ENCODE measurements at places on chromosomes 2 and 18.
A peak's percentile ranks its signal among the peaks of the same experiment; 100 is the strongest.

GRCh38 chr2:1698188-1698945, 45.9 kb downstream of the PXDN start:
- DNase-seq = no peak

DNA sequence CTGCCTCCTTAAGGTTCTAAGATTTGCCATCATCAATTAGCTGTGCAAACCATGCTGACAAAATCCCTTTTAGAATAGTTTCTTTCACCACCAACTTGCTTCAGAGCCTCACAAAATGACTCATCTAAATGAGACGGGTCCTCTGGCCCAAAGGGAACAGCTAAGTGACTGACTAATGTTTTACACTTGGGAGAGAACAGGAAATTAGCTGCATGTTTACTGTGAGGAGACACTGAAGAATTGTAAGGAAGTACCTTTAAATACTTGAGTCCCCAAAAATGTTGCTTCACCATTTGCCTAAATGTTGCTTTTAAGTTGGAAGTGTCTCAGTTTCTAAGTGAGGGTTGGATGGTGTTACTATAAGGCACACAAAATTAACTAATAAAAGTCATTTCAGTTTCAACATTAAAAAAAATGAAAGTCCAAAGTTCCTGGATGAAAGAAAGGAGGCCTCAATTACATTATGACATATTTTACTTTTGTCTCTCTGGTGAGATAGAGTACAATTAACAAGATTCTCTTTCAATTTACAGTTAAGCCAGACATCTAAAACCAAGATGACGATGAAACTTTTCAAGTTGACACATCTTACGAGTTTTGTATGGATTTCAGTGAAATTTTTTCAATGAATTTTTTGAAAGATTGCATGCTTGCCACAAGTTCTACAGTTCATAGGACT, 229.1 kb upstream of the FN1 start:
- peak; percentile 96 for DNase-seq

DNA sequence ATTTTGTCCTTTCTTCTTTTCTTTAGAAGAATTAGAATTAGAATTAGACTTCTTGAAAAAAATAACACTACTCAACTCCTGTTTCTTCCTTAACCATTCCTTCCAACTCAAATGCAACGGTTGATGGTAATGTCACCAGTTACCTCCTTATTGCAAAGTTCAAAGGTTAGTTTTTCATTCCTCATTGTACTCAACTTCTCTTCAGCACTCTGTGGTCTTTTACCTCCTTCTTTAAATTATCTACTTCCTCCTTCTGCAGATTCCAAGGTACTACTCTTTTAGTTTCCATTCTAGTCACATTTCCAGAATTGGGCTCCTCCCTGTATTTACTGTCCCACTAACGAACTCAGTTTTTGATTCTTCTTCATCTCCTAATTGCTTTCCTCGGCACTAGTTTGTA, 700.7 kb downstream of the SATB2 start:
- DNase-seq = no peak

- no peak for DNase-seq
Observed at GRCh38 chr2:159375241-159375640, 88.7 kb upstream of the WDSUB1 start.

DNA sequence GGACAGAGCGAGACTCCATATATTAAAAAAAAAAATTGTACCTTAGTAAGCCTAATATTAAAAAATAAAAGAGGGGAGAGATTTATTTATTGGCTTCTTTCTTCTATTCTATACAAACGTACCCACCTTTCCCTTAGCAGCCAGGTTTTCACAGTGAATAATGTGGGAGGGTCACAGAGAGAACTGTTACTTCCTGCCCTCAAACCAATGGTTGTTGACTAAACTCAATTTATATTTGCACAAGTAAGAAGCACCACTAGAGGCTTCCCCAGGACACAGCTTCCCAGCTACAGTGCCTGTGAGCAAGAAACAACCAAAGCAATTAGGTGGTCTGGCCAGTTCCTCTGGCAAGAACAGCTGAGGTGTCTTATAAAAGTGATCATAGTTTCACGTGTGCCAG, 28.9 kb upstream of the GALR1 start:
- DNase-seq = no peak

- peak; percentile 93 for DNase-seq
Observed at GRCh38 chr2:46329803-46330775, 32.9 kb downstream of the EPAS1 start.

DNA sequence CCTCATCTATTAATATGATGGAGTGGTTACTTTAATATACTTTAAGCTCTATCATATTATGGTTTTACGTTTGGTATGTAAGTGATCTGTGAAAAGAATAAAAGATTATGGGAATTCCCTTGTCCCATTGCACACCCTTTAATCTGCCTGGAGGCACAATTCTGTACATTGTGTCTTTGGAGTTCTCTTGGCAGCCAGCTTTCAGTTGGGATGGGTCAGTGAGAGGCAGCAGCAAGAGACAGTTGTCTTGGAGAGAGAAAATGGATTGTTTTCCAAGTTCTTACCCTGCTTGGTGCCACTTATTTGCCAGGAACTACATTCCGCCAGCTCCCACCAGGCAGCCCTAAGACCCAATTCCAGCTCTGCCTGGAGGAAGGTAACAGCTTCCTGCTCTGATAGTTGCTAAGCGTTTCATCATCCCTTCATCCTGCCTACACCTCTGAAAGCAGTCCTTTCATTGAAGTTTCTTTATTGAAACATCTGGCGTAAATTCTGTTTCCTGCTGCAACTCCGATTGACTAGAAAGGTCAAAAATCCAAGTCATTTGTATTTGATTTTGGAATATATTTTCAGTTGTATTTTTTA, 365.2 kb downstream of the AKAIN1 start:
- no peak for DNase-seq

DNA sequence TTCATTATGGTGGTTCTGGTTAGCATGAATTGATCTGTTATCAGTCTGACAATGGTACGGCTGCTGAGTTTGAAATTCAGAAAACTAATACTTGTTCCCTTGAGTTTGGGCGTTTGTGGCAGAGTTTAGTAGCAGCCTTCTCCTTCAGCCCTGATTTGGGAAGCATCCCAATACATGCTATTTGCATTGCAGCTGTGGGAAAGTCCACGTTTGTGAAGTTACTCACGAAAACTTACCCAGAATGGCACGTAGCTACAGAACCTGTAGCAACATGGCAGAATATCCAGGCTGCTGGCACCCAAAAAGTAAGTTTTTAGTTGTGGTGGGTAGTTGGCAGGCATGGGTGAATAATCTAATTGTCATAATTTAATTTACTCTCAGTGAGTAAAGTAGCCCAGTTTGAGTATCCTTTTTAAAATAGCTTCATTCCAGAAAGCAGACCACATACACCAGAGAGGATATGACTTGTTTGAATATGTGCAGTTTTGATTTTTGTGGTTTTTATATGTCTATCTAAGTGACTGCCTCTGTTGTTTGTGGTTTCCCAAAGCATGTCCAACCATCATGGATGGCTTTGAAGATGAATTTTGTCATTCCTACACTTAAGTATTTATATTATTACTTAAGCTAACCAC, 12.2 kb downstream of the DGUOK start:
- no peak for DNase-seq

GRCh38 chr2:235343156-235343774, 150.6 kb upstream of the AGAP1 start:
- no peak for DNase-seq

- no peak for DNase-seq
Observed at GRCh38 chr2:232894746-232895145, 24.7 kb downstream of the SNORC start.

DNA sequence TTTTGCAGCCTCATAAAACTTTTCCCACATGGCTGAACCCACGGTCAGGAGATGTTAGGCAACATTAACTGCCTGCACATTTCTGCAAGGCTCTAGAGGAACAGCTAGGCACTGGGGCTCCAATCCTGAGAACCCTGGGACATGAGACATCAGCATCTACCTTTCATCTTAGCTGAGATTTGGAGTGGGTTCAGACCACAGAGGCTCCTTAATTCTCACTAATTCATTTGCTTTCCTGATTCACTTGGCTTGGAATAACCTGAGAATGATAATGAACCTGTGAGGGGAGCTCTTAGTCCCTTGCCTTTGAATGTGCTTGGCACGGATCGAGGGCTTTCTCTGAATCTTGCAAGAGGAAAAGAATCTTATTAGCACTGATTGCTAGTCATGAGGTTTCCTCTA, 266.2 kb downstream of the FIGN start:
- peak; percentile 34 for DNase-seq

GRCh38 chr2:65518751-65519150, 86.4 kb upstream of the SPRED2 start:
- no peak for DNase-seq

- DNase-seq = no peak
Observed at GRCh38 chr2:136767030-136767429, 1.7 kb downstream of the THSD7B start.

GRCh38 chr2:88764141-88764849, 72.8 kb downstream of the RPIA start:
- no peak for DNase-seq

DNA sequence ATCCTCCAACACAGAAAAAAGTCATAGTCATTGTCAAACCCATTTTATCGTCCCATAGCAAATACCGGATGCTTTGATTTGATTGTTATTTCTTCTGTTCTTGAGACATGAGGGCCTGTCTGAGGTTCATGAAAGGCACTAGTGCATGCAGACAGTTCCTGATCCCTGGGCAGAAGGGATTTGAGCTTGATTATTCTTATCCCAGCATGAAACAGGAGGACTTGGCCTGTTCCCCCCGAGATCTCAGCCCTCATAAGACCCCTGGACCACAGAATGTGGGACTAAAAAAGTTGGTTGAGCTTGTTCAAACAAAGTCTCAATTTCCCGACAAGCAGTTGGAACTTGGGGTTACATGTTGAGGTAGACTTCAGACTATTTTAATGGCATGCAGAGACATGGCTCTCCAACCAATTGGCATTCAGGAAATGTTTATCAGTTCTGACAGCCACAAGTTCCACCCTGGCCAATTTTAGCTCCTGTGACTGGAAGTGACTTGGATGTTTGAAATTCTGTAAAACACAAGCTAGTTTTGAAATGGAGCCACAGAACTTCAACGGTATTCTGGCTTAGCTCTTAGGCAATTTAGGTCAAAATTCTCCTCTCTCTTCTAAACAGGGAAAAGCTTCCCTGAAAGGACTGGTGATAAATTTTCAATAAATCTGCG, 366.9 kb upstream of the SLC14A2 start:
- no peak for DNase-seq

DNA sequence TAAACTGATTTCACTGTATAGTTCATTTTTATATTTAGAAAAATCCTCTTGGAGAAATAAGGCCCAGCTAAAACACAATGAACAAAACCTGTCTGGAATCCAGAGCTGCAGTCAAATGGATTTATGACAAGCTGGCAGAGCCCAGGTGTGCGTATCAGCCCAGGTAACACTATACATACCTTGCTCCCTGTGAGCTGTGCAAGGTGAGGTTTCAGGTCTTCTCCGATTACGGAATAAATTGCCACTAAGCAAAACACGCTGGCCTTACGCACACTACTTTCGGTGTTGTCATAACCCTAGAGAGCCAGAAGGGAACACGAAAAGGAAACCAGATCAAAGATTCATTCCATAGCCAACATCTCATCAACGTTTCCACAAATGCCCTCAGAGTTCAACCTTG, 61.9 kb upstream of the TFCP2L1 start:
- no peak for DNase-seq

DNA sequence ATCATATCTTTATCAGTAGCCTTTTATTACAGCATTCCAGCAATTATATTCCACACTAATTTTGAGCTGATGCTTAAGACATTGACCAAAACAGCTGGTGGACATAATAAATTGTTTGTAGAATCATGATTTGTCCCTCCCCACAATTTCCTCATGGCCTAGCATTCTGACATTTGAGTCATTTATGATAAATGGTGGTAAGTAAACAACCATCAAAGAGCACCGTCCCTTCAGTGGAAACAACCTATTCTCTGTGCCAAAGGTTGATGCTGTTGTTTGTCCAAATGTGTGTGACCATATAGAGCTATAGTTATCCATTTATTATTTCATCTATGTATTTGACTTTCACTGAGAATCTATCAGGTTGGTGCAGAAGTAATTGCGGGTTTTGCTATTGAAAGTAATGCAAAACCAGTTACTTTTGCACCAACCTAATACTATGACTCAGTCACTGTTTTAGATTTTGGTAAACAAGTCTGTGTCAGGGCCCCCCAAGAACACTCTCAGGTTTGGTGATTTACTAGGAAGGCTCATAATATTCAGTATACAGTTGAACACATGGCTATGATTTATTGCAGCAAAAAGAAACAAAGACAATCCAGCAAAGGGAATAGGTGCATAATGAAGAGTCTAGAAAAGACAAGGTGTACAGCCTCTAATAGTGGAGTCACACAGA, 608.7 kb upstream of the REG3G start:
- no peak for DNase-seq

DNA sequence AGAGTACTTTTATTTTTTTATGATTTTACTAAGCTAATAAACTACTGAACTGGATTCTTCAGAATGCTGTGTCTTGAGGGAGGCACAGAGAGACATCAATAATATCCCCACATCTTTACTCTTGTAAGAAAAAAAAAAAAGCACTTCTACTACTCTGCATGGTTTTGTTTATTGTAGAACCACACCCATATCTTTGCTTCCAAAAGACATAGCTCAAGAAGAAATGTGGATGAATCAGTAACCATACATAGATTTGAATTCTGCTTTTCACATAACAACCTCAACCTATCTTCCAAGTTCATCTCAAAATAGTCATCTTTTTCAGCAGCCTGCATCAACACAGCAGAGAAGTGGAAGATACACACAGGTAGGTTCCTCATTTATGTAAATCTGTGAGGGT, 12.2 kb upstream of the COL5A2 start:
- no peak for DNase-seq

DNA sequence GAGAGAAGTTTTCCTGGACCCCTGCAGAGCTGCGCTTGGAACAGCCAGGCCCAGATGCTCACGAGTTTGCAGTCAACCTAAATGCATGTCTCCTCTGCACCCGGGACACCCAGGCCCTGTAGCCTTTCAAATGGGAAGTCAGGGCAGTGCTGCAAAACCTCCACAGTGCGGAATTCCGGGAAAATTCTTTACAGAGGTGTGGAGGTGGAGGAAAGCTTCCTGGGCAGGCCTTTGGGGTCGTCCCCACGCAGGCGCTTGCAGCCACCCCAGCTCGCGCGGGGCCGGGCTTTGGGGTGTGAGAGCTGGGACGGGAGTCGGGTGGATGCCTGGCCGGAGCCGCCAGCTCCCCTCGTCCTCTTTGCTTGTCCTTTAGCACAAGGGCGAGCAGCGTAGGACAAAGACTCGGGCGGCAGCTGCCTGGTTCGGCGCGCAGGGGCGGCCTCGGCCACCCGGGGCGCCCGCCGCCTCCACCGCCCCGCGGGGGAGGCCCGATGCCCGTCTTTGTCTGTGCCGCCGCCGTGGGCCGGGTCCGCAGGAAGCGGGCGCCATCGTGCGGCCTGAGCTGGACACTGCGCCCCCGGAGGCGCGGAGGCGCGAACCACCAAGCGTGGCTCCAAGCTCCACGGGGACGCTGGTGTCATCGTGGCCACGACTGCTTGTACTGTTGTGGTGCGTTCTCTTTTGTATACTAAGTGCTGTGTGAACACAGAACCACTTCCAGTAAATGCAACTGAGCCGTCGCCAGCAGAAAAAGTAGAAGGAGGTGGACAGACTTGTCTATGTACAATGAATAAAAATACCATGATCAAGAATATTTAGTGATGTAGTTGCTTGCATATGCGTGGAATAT, 28.2 kb upstream of the BCL11A start:
- no peak for DNase-seq

Measured in kidney epithelial cell (primary cell).